ENCODE measurements at places on chromosomes 7 and 10.

GRCh38 chr7:8773518-8773917 is 340.1 kb downstream of the NXPH1 start:
- H3K27ac ChIP-seq, result no peak overlapping the region
- H3K36me3 ChIP-seq, result no peaks in the 10 kb centered on the region
- H3K27me3 ChIP-seq, result no peaks in the 10 kb centered on the region
- no peak for DNase-seq

- no peak overlapping the region for H3K4me3 ChIP-seq
- no peaks in the 10 kb centered on the region for H3K36me3 ChIP-seq
- H3K27ac ChIP-seq, result no peak overlapping the region
Observed at GRCh38 chr7:128200376-128200775, 40.7 kb upstream of the LEP start.

DNA sequence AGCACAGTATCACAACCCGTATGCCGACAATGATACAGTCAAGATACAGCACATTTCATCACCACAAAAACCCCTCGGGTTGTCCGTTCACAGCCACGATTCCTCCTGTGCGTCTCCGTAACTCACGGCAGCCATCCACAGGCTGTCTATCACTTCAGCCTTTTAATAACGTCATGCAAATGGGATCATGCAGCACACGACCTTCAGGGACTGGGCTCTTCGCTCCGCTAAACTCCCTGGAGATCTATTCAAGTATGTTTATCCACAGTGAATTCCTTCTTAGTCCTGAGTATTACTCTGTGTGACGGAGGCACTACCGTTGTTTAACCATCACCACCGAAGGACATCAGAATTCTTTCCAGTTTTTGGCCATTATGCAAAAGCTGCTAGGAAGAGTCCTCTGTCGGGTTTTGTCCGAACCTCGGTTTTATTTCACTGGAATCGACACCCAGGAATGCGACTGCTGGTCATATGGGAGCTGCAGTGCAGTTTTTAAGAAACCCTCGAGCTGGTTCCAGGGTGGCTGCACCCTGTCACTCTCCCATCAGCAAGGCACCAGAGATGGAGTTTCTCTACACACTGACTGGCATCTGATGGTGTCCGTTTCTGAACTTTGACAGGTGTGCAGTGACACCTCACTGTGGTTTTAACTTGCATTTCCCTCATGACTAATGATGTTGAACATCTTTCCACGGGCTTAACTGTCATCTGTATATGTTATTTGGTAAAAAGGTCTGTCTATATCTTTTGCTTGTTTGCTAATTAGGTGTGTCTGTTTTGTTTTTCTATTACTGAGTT is 193.6 kb downstream of the MAD1L1 start:
- H3K36me3 ChIP-seq, result no peaks in the 10 kb centered on the region
- H3K4me1 ChIP-seq, result peaks cover 6% of the 10 kb centered on the region
- no peaks in the 10 kb centered on the region for H3K27me3 ChIP-seq
- no peak overlapping the region for H3K4me3 ChIP-seq

DNA sequence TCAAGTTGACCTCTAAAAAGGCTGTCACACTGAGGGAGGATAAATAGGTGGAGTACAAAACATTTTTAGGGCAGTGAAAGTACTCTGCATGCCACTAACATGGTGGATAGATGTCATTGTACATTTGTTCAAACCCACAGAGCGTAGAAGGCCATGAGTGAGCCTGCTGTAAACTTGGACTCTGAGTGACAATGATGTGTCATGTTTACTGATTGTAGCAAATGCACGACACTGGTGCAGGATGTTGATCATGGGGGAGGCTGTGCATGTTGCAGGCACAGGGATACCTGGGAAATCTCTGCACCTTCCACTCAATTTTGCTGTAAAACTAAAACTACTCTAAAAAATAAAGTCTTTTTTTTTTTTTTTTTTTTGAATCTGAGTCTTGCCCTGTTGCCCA is 52.5 kb upstream of the GRID1 start:
- no peak for DNase-seq
- no peak overlapping the region for H3K4me3 ChIP-seq
- H3K36me3 ChIP-seq, result no peaks in the 10 kb centered on the region
- H3K27ac ChIP-seq, result no peak overlapping the region
- H3K27me3 ChIP-seq, result no peaks in the 10 kb centered on the region

- DNase-seq, result no peak
- no peak overlapping the region for H3K4me3 ChIP-seq
- no peaks in the 10 kb centered on the region for H3K36me3 ChIP-seq
- H3K27me3 ChIP-seq, result no peaks in the 10 kb centered on the region
- H3K4me1 ChIP-seq, result peaks cover 6% of the 10 kb centered on the region
Observed at GRCh38 chr7:44889086-44889781, 3.9 kb upstream of the PURB start.

DNA sequence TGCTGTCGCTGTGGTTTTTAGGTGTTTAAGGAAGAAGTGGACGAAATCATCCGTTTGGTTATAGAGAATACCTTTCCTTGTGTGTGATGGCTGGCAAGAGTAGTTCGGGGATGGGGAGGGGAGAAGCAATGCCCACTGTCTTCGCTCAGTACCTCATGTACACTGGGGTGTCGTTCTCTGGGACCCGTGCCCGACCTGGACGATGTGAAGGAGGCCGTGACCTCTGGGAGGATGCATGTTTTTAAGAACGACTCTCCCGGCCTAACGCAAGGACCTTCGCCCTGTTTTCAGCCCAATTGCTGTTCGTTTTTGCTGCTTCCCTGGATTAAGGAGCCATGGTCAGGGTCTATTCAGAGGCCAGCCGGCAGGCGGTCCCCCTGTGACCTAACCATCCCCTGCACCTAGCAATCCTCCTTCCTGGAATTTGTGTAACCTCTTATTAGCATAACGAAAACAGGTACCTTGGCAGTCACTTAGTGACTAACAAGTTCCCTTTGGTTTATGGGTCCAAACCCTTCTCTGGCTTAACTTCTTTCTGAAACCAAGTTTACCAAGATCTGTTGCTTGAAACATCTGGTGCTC is 1.3 kb downstream of the NFE2L3 start:
- DNase-seq, result no peak
- no peaks in the 10 kb centered on the region for H3K36me3 ChIP-seq
- H3K4me3 ChIP-seq, result peak overlapping the region; percentile 35
- no peaks in the 10 kb centered on the region for H3K27me3 ChIP-seq

Data from ovary (tissue), 10 donors.